ENCODE measurements at places on chromosomes 4 and X.
A peak's percentile ranks its signal among the peaks of the same experiment; 100 is the strongest.

DNA sequence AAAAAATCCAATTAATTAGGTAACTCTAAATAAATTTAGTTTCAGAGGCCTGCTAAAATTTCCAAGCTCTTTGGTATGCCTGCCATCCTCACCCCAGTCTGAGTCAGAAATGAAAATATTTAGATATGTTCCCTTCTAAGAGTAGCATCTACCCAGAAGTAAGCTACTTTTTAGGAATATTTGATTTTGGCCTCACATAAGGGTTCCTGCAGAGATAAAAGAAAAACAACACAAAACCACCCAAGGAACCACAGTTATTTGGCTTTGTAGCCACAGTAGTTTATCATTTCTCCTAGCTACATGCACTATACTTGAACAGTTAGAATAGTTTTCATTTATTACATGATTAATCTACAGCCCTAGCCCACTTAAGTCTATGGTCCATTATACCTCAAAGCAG is 192.6 kb upstream of the FAM241A start:
- no peak for DNase-seq

GRCh38 chr4:4555916-4556315 is 14.1 kb upstream of the STX18 start:
- peak; percentile 90 for DNase-seq

DNA sequence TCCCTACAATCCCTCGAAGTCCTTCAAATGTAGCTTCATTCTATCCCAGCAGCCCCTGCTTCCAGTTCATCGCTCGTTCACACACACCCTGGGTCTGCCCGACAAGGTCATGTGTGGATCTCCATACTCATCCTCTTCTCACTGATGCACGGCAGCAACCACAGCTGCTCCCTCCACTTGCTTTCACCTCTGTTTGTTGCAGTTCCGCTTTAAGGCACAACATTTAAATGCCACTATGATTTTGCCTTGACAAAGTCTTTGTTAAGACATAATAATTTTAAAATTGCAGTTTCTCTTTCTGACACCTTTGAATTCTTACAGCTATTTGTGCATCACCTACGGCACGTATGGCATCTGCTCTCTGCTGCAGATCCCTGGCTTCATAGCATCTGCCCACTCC is 1.8 kb downstream of the ODAPH start:
- no peak for DNase-seq

DNA sequence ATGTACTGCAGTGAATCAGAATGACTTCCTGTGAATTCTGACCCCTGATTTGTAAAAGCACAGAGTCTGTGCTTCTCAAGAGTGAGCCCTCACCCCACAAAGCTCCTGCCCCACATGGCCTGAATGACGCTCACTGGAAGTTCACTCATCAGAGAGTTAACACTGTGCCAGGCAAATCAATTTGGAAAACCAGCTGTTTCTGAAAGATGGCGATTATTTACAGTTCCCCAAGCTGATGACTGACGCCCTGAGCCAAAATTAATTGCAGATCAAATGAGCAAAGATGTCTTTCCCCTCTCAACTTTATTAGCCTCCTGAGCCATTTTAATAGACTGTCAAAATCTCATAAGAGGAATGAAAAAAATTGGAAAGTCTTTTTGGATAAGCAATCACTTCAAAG is 118.0 kb downstream of the SLC2A9 start:
- DNase-seq: no peak

DNA sequence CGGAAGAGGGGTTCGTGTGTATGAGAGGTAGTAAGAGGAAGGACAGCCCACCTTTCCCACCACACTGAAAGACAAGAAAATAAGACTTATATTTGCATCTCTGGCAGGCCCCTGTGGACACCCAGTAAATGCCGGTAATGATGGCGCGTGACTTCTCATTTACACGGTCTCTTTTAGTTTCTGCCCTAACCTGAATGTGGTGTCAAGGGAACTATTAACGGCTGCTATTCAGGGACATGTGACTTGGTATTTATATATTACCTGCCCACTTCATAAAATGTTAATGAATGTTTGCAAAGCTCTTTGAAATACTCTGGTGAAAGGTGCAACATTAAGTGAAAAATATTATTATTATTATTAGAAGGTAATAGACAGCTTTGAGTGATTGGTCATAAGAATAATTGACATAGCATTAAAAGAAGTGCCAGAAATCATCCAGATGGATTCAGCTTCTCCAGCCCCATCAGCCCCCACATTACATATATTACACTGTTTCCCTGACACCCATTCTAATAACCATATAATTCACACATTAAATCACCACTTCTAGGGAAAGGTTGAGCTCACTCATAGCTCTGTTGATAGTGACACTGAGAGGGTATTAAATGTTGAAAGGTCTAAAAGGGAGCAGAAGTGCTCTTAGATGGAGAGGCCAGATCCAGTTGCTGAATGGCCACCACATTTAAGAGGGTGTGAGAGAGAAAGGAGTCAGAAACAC is 83.0 kb upstream of the BEND4 start:
- no peak for DNase-seq

DNA sequence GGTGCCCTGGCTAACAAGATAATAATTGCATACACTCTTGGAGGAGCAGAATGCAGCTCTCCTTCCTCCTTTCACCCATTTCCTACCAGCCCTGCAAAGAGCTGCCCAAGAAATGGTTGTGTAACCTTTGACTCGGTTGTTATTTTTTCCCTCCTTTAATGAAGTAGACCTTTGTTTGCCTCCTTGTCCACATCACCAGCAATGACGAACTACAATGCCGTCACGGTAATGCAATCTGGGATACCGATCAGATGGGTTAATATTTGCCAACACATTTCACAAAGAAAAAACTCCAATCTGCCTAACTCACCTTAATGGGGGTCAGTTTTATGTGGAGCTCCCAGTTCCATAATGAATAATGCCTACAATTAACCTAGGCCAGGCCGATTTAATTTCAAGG is 32.0 kb downstream of the GPRIN3 start:
- DNase-seq: no peak

GRCh38 chrX:136608295-136608933 is 39.5 kb upstream of the CD40LG start:
- DNase-seq: no peak

GRCh38 chrX:85561231-85561630 is 181.8 kb upstream of the POF1B start:
- no peak for DNase-seq

DNA sequence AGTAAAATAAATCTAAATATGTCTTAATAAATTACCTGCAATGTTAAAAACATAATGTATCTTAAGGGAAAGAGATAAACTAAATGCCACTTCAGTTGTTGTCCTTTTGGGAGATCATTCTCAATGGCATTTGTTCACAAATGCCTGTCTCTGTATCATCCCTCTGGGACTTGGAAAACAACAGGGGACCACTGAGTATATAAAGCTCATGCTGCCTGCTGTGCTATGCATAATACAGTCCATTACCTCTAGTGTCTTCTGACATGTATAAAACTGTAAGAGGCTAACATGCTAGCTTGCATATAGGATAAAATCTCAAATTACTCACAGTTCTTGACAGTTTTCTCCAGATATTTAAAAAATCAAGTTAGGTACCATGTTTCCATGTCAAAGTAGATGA is 503.9 kb downstream of the PDHA2 start:
- no peak for DNase-seq

DNA sequence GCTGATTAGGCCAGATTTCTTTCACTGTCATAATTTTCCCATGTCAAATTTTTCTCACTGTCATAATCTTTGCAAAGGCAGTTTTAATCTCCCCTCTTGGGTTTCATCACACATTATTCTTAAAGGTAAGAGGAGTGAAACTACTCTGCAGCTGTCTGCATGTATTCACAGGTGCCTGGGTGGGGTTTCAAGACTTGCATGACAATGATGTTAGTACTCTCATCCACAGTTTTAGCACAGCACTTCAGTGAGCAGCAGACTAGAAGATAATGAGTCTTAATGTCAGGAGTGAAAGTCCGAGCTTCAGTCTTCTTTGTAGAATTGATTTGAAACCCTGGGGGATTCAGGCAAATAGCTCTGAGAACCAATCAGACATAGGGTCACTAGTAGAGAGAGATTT is 182.5 kb upstream of the GALNT7 start:
- DNase-seq: no peak

- no peak for DNase-seq
Measured at GRCh38 chr4:107858158-107858742, 33.5 kb downstream of the SGMS2 start.

- DNase-seq: no peak
Measured at GRCh38 chr4:4607336-4608213, 65.7 kb upstream of the STX18 start.

DNA sequence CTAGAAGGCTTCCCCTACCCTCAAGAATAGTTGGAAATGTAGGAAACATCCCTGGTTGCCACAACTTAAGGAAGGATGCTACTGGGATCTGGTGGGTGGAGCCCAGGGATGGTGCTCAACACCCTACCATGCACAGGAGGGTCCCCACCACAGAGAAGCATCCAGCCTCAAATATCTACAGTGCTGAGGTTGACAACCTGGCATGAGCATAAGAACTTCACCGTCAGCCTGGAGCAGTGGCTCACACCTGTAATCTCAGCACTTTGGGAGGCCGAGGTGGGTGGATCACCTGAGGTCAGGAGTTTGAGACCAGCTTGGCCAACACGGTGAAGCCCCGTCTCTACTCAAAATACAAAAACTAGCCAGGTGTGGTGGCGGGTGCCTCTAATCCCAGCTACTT is 24.0 kb upstream of the ASMTL start:
- DNase-seq: no peak

- no peak for DNase-seq
Measured at GRCh38 chr4:148273501-148273986, 168.7 kb downstream of the NR3C2 start.

- DNase-seq: no peak
Measured at GRCh38 chr4:4433941-4434340, 47.0 kb downstream of the NSG1 start.

Data from HFFc6 (cell line).